Mesothelial cell of epicardium (in vitro differentiated cells): ENCODE measurements at places on chromosomes 1 and 21. TPM values are rescaled to one million over a fixed set of nuclear protein-coding genes. Genes with fewer than 3 reads are reported as not detected.

DNA sequence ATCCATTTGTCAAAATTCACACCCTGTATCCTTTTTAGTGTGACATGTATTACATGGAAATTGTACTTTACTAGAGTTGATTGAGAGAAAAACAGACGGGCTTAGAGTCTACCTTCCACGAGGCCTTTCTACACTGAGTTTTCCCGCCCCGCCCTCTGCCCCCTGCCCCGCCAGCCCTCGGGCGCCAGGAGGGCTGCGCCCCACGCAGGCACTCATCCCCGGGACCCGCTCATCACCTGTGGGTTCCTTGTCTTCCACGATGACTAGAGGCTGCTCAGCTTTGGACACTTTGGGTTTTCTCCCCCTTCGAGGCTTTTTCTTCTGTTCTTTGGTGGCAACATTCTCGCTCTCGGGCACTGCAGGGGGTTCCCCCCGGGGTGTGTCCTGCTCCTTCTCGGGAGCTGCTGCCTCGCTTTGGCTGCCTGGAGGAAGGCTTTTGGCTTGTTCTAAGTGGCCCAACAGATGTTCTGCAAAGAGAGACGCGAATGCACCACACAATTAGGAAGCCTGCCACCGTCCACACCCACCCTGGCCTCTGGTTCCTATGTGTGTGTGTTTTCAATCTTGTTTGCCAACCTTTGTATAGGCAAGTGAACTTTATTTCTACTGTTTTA lies 39.6 kb downstream of the PRDM15 start:
- no peak for DNase-seq

- DNase-seq = no peak
Observed at GRCh38 chr1:37094302-37094701, 60.0 kb upstream of the GRIK3 start.

DNA sequence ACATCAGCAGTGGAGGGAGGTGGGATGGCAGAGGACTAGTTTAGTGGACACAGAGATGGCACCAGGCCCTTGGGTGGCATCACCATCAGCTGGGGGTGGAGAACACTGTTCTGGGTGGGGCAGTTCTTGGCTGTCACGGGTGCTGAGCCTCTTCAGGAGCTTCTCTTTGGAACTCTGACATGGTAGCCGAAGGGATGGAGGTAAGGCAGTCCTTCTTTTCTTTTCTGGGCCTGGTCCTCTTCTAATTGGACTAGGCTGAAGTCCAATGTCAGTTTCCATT lies 8.3 kb upstream of the MEF2D start:
- DNase-seq = no peak

DNA sequence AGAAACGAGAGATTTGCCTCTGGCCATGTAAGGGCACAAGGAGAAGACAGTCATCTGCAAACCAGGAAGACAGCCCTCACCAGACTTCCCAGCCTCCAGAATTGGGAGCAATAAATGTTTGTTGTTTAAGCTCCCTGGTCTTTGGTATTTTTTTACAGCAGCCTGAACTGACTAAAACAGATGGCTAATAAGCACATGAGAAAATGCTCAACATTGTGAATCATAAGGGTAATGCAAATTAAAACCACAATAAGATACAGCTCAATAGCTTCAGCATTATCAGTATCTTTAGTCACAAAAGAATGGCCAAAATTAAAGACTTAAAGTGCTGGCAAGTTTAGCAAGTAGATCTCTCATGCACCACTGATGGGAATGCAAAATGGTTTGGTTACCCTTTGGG lies 11.7 kb downstream of the UBE2G2 start:
- DNase-seq = no peak

DNA sequence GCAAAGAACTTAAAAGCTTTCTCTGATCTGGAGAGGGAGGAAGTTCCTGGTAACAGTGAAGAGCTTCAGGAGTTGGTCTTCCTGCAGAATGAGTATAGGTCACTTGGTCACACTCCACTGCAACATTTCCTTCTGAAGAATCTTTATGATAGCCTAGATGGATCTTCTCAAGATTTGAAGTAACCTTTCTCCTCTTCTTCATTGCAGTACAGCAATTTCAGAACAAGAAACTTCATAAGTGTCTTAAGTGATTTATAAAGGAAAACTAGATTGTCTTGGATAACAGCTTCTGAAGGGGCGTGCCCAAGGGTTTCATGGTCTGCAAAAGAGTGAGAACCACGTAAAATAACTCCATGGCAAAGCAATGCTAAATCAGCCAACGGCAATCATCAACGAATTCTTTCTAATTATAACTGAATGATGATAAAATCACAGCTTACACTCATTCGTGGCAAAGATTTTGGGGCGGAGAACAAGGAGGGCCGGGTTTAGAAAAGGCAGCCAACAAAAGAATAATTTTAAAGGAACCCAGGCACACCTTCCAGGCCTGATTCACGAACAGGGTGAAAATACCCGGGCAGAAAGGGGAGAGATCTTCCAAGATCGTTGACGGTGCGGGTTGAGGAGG lies 53.9 kb upstream of the ASPM start:
- no peak for DNase-seq

GRCh38 chr1:244273262-244273844 lies 178.4 kb downstream of the ADSS2 start:
- DNase-seq = no peak

GRCh38 chr1:56094168-56094567 lies 485.2 kb downstream of the PLPP3 start:
- no peak for DNase-seq

GRCh38 chr1:170967042-170967910 lies 31.9 kb downstream of the MROH9 start:
- DNase-seq = no peak

DNA sequence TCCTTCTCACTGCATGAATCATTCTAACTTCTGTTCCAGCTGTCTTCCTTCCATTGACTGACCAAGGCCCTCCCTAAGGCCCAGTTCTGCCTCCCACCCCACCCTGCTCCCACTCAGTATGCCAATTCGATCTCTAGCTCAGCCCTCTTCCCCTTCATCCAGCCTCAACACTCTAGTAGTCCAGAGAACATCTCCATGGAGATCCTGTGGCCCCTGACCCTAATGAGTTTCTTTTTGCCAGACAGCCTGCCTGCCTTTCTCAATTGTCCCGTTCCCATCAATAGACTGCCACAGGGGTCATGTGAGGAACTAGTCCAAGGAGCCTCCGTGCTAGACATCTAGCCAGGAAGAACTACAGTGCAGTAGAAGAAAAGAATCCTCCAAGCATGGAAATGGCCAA lies 26.4 kb downstream of the RRAGC start:
- DNase-seq = no peak

DNA sequence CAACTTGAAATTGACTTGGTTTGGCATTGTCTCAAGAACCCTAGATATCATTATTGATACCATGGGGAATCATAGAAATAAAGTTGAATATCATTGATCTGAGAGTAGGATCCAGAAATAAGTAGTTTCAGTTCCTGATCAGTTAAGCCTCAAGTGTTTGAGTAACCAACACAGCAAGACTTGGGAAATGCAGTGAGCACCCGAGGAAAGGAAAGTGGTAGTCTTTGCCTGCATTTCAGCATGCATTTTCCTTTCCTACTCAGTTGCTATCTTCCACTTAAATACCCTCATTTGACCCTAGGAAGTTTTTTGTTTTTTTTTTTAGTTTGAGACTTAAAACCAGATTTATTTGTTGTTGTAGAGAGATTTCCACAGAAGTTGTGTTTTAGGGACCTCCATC lies 18.9 kb downstream of the CLEC20A start:
- no peak for DNase-seq

DNA sequence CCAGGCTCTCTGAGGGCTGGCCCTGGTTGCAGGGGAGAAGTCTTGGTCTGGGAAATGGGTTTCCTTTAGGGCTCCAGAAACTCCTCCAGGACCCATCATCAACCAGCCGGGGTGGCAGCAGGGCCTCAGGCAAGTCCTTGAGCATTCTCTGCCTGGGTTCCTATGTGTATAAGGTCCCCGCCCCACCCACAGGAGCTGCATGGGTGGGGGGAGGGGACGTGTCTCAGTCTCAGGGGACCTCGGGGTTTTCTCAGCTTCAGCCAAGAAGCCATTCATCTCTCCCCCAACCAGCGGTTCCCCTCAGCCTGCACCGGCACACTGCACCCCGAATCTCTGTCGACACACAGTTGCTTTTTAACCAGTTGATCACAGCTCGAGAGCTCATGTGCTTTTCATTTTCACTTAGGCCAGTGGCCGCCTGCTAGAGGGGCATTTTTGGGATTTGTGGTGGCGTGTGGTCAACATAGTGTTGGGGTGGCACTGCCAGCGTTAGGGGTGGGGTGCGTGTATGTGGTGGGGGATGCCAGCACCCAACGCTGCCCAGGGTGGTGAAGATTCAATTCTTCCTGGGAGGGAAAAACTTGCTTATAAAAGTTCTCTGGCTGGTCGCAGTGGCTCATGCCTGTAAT lies 6.5 kb downstream of the RUNX3 start:
- no peak for DNase-seq

DNA sequence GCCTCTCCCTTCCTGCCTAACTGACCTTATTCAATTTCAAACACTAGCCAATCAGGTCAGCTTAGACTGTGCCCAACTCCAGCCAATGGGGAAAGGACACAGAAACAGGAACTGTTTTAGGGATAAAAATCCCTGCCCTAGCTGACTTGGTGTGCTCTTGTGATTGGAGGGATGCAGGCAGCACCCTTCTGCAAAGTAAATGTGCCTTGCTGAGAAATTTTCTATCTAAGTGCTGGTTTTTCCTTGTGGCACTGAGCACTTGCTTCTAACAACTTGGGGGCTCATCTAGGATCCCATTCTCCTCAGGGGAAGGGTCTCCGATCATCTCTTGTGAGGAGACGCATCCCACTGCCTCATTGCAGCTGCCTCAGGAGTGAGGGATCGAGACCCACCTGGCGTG lies 10.7 kb upstream of the CD2 start:
- no peak for DNase-seq

GRCh38 chr21:26844258-26845065 lies 747 bp downstream of the ADAMTS1 start:
- DNase-seq = peak; percentile 47

DNA sequence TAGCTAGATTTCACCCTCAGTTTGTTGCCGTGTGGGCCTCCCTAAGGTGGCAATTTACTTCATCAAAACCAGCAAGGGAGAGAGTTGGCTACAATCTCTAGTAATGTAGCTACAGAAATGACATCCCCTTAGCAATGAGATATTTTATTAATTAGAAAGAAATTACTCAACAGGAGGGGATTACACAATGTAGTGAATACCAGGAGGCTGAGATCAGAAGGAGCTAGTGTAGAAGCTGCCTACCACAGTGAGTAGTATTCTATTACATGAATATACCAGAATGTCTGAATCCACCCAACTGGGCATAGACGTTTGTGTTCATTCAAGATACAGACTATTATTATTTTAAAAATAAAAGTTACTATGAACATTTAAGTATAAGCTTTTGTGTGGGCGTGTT lies 868.2 kb upstream of the CXADR start:
- no peak for DNase-seq

GRCh38 chr1:241012708-241013340 lies 344.2 kb downstream of the RGS7 start:
- no peak for DNase-seq

GRCh38 chr1:31617916-31618746 lies 642 bp downstream of the HCRTR1 start:
- peak; percentile 80 for DNase-seq

GRCh38 chr1:231386466-231386865 lies 35.6 kb downstream of the EGLN1 start:
- DNase-seq = no peak

DNA sequence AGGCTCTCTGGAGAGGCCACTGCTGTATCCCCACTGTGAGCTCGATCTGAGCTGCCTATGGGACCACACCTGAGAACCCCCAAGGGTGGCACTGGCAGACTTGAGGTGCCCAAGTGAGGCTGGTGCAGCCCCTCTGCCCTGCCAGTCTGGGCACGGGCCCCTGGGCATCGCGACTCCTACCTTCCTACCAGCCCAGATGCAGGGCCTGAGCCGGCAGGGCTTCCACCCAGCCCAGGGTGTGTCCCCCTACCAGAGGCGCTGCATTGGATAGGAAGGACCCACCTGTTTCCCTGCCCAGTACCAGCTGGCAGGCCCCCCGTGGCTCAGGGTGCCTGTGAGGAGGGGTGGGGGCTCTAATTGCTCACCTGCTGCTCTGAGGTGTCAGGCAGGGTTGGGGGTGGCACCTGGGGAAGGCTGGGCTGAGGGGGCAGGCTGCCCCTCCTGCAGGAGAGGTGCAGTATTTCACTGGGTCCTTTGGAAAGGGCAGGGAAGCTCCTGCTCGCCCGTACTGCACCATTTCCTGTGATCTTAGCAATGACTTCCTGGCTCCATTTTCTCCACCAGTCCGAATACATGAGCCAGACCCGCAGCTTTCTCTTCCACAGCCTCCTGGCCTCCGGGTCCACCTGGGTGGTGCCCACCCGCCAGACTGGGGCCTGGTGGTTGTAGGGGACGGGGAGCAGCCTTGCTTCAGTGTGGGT lies 11.8 kb downstream of the TP73 start:
- no peak for DNase-seq

CXADR gene
- total RNA-seq = 36.8 to 41.0 TPM (median 37.5 TPM) in 3 replicates

PDE4B gene
- 20.0 to 22.3 TPM (median 21.0 TPM) in 3 replicates for total RNA-seq

TRIM17 gene
- 28.2 to 30.6 TPM (median 28.8 TPM) in 3 replicates for total RNA-seq

ANGPTL3 gene
- not detected in 3 replicates for total RNA-seq

SARS1 gene
- total RNA-seq = 99.0 to 104 TPM (median 99.4 TPM) in 3 replicates

AMY1C gene
- not detected in 3 replicates for total RNA-seq
